ENCODE measurements at places on chromosomes 4 and X.

- DNase-seq = no peak
Measured at GRCh38 chr4:157803845-157804521, 368.8 kb downstream of the GASK1B start.

GRCh38 chrX:123331859-123332258 is 147.8 kb downstream of the GRIA3 start:
- DNase-seq = no peak

GRCh38 chr4:38785901-38786402 is 3.2 kb upstream of the TLR10 start:
- DNase-seq = no peak

DNA sequence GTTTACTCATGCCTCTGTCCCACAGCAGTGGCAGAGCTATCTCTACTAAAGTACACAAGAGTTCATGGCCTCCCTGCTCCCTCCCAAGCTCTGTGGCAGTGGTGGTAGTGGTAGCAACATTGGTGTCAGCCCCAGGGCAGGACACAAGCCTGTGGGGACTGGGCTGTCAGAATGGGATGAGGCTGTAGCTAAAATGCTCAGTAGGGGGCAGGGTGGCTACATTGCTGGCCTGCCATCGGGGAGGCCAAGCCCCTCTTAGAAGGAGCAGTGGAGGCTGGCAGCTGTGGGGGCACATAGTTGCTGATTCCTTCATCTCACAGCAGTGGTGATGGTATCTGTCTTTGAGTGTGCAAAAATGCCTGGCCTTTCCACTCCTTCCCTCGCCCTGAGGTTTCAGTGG is 461.7 kb downstream of the PCDH18 start:
- no peak for DNase-seq

DNA sequence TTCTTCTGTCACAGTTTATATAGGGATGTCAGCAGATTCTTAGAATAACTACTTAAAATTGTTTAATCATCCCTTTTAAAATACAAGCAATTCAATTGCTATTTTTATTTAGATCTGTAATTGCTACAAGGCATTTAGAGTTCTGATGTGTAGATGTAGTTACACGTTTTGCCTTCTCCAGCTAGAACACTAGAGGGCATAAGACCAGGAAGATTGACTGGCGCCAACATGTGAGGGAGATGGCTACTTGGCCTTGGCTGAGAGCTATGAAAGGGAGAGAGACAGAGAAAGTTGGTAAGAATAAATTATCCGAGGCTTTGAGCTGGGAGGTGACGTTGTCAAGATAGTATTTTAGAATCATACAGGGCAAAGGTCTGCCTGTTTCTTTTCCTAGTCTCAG is 563.7 kb upstream of the PRKX start:
- no peak for DNase-seq

- DNase-seq = no peak
Measured at GRCh38 chr4:66465111-66465510, 794.8 kb upstream of the EPHA5 start.

- DNase-seq = no peak
Measured at GRCh38 chrX:68417651-68418050, 15.6 kb downstream of the OPHN1 start.

DNA sequence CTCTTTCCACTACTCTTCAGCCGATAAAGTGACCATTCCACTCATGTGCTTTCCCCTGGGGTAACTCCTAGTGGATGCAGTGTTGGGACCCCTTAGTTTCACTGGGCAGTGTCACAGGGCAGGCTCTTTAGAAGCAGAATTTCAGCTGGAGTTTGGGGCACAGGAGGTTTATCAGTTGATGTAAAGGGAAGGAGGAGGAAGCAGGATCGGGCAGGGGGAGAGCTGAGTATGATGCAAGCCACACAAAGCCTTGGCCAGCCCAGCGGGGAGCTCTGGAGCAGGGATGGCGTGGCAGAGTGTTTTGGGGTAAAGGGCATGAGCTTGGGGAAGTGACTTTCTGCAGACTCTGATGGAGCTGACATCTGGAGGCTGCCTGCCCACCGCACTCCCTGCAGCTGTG is 19.3 kb downstream of the WDR13 start:
- DNase-seq = no peak

DNA sequence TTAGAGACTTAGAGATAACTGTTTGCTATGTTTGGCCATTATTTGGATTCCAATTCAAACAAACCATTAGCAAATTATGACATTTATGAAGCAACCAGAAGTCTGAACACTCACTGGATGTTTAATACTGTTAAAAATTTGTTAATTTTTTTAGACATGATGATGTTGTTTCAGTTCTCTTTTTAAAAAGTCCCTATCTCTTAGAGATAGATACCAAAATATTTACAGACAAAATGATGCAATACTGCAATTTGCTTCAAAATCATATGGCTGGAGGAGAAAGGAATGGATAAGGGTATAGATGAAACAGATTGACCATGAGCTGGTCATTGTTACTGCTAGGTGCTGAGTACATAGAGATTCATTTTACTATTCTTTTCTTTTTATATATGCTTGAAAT is 534.6 kb downstream of the BCOR start:
- no peak for DNase-seq

DNA sequence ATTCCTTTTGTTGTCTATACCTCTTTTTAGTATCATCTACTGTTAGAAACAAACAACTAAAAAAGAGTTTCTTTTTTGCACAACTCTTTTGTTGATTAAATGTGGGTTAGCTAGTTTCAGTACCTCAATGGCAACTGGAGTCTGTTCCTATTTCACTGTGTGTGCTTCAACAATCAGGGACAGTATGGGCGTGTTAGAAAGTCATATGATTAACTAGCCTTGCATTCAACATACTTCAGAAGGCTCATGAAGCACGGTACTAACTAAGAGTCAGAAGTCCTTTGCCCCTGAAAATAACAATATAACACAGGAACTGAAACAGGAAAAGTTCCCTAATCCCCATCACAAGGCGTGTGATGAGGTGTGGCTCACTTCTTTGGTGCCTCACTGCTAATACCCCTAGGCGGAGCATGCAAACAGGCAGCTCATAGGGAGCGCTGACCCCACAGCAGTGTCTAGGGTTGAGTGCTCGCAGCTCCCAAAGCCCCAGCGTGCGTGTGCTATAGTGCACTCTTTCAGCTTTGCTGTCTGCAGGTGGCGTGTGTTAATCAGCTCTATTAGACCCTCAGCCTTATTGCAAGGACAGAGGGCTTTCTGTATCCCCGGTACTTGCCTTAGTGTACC is 203.1 kb upstream of the NDST3 start:
- no peak for DNase-seq

DNA sequence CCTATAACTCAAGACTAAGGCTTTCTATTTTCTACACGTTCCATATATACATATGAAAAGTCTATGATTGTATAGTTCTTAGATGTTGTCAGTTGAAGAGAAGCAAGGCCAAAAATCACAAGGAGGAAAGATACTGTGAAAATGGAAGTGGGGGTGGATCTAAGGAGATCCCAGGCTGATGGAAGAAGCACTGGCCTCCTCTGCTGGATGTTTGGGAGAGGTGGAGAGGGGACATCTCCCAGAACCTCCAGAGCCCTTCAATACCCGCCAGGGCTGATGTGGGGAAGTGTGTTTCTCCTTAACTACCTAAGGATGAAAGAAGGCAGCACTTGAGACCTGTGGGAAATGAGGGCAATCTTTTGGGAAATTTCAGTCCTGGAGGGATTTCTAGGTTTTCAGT is 67.4 kb downstream of the RASGEF1B start:
- no peak for DNase-seq

DNA sequence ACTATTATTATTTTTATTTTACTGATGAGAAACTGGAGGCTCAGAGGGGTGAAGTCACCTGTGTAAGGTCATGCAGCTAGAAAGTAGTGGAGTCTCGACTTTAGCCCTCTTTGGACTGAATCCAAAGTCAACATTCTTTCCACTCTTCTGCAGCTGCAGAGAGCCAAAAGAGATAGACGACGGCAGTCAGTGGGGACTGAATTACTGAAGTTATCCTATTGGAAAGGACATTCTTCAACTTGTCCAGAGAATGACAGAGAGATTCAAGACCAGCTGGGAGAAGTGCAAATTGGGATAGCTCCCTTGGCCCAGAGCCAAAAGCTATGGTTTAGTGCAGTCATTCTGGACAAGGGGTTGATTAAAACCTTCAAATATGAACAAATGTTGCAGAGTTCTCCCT is 42.5 kb downstream of the VGLL1 start:
- DNase-seq = no peak

- DNase-seq = no peak
Measured at GRCh38 chrX:75784680-75785491, at the start of gene MAGEE2. Gene MAGEE2, minus strand, starts transcription at chrX:75785254. Its CDS starts 203 bp downstream, at chrX:75785051.

- no peak for DNase-seq
Measured at GRCh38 chr4:1945124-1945895, 63.5 kb downstream of the NELFA start.

GRCh38 chr4:67603310-67604028 is 44.9 kb downstream of the STAP1 start:
- DNase-seq = no peak

DNA sequence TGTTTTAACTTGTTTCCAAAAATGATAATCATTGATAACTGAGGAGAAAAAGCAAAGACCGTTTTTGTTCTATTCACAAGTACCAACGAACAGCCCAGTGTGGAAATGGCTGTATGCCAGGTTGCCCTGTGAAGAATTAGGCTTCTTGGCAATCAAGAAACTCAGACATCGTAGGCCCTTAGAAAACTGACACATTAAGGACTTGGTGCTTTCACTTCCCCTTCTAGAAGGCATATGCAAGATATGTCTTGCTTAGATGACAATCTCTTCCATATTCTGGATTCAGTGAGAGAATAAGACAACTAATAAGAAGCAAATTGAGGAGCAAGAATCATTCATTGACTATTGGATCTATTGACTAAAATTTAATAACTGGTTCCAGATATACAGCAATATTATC is 56.6 kb downstream of the ANAPC10 start:
- DNase-seq = no peak

DNA sequence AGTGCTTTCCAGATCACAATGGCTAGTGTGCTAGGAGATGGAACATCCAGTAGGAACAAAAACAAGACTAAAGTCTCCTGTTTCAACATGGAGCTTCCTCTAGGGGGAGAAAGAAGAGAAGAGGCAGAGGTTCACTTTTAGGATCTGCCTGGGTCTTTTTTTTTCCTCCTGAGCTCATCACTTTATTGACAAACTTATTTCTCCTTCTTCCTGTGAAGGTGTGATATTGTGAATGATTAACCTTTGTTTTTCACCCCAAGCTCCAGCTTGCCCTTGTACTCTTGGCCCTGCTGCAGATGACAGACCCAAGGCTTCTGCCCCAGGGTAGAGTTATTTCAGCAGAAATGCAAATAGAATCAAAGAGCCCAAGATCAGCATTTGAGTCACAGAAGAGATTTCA is 13.5 kb downstream of the PAGE4 start:
- DNase-seq = no peak

- no peak for DNase-seq
Measured at GRCh38 chr4:825063-825970, 612 bp downstream of the CPLX1 start.

- DNase-seq = no peak
Measured at GRCh38 chr4:119046263-119046662, 89.4 kb upstream of the MYOZ2 start.

GRCh38 chr4:147638942-147639341 is 21.7 kb downstream of the TMEM184C start:
- no peak for DNase-seq

DNA sequence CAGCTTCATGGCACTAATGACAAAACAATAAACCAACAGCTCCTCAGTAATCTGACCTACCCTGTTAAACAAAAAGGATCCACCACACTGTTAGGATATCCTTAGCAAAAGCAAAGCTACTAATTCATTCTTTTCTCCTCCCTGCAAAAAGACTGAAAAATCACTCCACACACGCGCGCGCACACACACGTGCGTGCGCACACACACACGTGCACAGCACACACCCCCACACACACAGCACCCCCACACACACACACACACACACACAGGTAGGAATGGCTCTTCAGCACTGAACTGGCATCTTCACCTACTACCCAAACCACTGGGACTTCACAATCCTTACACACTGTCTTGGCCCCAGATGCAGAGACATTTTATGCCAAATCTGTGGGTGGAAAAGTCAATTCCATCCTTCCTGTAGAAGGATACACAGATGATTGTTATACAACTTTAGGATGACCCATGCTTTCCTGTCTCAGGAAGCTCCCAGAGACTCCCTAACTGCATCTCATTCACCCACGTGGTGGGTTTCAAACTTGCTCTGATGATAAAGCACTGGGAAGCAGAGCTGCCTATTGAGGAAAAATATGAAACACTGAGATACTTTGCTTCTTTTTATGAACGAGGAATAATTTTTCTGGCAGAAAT is 102.5 kb downstream of the TSPAN5 start:
- DNase-seq = no peak

DNA sequence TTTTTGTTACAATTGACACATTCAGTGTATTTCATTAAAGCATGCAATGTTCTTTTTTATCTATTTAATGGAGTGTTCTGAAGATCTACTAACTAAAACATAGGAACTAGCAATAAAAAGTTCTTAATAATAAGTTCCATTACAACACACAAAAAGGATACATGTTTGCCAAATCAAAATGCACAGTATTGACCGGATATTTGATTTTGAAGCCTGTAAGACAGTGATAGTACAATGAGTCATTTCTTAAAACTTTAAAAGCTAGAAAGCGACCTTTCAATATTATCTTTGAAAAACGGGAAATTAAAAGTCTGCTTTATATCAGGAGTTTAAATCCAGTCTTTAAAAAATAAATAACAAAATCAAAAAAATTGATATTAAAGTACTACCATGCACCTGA is 2.4 kb upstream of the PRDM5 start:
- DNase-seq = no peak

DNA sequence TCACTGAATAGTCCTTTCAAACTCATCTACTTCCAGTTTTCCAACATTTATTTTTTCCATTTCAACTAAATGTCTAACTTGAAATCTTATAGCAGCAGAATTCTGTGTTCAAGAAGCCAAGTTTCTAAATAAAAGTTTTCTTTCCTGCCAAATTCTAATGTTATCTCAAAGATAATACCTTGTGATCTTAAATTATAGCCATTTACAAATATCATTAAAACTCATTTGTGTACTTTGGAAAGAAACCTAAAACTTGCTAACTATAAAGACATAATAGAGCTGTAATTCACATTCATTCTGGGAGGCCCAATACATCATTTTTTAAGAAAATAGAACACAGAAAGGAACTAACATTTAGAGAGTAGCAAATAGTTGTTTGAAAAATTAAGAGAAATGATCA is 83.9 kb downstream of the MAD2L1 start:
- no peak for DNase-seq

DNA sequence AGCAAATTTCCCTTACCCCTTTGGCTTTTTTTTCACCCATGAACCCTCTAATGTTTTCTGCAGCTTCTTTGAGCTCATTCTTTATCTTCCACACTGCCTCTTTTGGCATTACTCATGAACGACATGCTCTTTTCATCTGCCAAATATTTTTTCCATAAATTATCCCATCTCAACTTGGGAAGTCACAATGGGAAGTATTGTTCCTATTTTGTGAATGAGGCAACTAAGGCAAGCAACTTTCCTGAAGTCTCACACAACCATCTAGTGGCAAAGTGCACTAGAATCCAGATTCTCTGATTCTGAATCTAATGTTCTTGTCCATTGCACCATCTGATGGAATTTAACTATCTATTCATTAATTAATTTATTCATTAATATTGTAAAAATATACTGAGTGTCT is 625 bp downstream of the RTL9 start:
- DNase-seq = no peak

- DNase-seq = no peak
Measured at GRCh38 chr4:79257953-79258613, 67.8 kb downstream of the NAA11 start.

- no peak for DNase-seq
Measured at GRCh38 chr4:2142630-2143427, 83.7 kb downstream of the NAT8L start.

- DNase-seq = no peak
Measured at GRCh38 chr4:75708218-75708691, 16.1 kb upstream of the USO1 start.

Data from AG09309 (cell line).